Kidney glomerular epithelial cell (primary cell): ENCODE measurements at places on chromosomes 1 and 21.

DNA sequence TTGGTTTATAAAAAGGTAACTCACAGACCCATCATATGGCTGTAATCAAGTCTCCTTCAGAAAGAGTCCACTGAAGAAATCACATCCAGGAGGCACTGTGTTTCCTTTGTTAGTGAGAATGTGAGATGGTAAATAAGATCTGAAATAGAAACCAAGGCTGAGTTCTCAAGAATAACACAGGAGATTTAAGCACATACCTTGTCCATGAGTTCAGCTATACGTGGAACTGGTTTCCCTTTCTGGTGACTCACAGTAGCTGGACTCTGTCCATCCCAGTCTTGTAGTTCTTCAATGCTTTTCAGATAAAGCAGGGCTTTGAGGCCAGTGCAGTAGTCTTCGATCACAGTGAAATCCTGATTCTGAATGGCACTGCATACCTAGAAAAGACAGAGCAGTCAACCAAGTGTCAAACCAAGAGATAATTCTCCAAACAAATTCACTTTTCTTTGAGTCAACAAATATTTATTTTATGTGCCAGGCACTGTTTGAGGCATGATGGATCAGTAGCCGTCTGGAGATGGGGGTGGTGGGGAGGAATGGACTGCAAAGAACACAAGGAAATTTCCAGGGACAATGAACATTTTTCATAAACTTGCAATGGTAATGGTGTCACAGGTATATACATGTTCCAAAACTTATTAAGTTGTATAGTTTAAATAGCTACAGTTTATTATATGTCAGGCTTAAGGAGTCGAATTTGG lies 471.4 kb downstream of the PTBP2 start:
- DNase-seq: peak; percentile 85

DNA sequence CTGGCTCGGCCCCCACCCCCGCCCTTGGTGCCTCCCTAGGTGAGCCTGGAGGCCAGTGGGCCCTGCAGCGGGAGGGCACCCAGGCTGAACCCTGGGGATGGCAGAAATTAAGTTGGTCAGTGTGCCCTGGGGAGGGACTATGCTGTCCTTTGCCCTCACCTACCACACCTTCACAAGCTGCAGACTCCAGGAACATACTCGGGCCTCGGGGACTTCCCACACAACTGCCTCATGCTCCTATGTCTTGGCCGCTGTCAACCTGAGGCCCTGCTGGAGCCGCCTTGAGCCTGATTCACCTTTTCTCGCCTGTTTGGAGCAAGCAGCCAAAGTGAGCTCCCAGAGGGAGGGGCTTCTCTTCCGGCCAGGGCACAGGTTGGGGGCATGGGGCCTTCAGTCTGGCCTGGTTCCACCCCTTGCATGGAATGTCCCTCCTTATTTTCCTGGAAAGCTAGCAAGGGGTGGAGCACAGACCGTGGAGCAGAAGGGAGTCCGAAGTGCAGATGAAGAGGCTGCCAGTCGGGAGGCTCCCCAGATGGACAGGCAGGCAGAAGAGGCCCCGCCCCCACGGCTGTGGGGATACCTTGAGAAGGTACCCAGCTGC lies 24.7 kb downstream of the KNCN start:
- peak; percentile 45 for DNase-seq

DNA sequence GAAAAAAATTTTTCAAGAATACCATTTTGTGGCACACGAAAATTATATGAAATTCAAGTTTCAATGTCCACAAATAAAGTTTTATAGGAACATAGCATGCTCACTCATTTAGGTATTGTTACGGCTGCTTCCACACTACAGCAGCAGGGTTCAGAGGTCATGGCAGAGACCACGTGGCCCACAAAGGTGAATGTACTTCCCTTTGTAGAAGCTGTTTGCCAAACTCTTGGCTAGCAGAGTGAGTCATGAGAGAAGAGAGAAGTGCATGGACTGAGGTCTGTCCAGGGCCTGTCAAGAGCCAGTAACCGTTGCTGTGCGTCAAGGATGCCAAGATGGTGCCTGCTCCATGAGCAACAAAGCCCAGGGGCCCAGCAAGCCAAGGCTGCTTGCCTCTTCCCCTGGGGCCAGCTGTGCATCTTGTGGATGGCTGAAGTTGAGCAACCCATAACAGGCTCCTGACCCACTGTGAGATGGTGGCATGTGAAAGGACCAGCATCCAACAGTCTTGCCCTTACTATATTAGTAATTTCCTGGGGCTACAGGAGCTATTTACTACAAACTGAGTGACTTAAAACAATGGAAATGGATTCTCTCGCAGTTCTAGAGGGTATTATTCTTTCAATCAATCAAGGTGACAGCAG lies 64.8 kb upstream of the ATP5PO start:
- DNase-seq: no peak

DNA sequence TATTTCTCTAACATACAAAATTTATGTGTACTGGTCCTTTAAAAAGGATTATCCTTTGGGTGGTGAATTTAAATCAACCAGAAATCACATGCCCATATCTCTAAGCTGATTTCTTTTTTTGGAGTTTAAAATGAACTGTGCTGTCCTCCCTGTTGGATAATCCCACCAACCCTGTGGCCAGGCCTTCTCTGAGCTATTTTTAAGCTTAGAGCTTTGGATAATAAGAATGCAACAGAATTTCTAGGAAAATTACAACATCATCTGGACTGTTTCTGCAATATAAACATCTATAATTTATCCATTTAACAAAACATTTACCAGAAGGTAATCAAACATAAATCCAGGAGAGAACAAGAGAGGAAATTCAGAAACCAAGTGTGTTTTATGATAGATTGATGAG lies 88.3 kb downstream of the LRRC40 start:
- DNase-seq: no peak

DNA sequence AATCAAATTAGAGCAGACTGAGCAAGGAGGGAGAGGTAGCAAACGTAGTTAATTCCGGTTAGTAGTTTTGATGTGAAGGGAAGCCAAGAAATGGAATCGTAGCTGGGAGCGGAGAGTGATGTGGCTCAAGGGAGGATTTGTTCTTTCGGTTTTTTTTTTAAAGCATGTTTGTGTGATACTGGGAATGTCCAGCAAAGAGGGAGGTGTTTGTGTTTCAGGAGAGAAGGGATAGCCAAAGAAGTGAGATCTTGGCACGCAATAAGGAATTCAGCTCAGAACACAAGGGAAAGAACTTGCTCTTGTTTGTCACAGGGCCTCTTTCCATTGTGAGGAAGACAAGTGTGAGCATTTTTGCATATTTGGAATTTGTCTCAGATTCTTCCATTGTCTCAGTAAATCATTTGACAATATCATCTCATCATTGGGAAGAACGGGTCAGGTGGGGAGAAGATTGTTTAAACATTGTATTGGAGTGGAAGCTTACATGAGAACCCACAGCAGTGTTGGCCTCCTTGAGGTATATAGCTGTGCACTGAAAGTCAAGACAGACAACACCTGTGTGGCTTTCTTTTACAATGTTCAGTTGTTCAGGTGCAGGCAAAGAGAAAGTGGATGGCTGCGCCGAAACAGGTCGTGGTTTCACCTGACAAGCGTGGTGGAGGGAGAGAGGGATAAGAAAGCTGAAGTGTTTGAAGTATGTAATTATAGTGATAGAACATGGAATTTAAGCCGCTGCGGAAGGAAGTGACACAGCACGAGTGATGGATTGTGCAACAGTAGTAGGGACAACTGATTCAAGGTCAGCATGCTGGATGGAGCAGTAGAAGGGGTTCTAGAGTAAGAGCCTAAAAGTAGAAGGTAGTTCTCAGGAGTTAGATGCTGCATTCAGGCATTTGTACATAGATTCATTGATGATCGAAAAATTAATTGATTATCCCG lies 25.4 kb downstream of the FMN2 start:
- no peak for DNase-seq

DNA sequence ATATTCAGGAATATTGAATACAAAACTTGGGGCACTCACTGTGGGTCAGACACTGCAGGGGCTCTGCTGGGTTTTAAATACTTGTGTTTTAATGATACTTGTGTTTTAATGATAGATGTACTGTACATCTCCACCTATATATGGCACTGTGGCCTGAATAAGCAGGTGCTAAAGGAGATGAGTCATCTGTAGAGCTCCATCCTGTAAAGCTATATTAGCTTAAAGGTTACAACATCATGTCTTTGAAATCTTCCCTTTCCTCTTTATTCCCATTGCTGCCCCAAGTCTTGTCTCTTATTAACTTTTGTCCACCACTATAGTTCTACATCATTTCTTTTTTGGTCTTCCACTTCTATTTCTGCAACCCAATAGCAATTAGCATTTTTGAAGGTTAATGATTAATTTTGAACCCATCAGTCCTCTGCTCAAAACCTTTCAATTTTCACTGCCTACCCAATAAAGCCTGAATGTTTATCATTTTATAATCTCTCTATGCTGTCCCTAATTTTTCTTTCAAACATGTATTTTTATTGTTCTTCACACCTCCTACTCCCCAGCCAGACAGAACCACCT lies 113.3 kb upstream of the PTGFR start:
- no peak for DNase-seq
